ENCODE measurements at places on chromosomes 6 and 20.

- DNase-seq: no peak
These were observed 49.0 kb downstream of the RIPOR3 start for GRCh38 chr20:50642288-50642803.

DNA sequence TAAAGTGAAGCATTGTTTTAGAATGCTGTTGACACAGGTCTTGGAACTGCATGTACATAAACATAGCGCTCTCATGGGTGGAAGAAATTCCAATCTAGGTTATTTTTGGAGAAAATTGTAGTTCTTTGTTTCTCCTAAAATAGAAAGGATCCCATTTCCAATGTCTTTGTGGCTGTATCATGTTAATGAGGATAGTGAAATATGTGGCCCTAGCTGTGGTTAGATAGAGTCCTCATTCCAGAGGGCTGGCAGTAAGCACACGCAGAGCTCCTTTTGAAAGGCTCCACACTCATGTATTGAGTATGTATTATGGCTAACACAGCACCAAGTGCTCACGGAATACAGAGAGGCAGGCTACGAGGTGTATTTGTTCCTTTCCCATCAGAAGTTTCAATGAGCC, 60.9 kb downstream of the SNRNP48 start:
- DNase-seq: no peak

DNA sequence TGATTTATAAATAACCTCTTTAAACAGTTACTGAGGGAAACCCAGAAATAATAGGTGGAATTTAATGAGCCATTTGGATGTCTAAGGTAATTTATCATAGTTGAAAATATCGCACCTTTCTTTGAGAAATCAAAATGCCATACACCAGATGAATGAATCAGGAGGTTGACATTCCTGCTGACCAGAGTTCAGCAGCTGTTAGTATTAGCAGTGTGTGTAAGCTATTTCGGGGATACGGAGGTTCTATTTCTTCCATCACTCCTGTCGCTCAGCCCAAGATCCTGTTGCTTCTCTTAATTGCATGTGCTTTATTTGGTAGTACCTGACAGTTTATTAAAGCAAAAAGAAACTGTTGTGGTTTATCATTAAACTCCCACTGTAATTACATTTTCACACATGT, 67.1 kb downstream of the HDGFL1 start:
- no peak for DNase-seq

- no peak for DNase-seq
These were observed 79.4 kb downstream of the IRF4 start for GRCh38 chr6:470901-471448.

DNA sequence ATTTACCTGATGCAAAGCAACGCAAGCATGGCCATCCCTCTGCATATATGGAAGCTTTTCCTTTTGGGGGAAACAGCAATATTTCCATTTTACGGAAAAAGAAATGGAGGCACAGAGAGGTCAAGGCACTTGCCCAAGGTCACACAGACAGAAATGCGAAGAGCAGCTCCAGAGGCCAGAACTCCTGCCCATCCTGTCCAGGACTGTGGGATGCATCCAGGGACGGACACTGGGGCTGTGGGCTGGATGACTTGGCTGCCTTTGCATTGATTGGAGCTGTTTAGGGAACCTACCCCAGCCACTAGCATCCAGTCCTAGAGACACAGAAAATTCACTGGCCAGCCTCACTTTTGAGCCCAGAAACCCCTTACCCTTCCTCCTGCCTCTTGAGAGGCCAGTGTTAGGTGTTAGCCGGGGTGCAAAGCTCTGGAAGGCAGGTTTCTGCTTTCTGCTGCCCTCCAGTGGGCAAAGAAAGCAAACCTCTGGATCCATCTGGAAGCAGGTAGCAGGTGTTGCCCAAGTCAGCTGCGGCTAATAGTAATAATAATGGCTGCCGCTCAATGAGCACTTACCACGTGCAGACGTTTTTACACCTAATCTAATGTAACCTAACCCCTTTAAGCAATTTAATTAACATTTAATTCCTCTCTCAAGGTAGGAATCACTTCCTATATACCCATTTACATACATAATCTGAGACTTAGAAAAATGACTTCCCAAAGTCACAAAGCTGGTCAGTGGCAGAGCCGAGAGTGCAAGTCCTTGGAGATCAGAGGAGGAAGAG, 31.7 kb upstream of the CCN5 start:
- no peak for DNase-seq

GRCh38 chr6:154673919-154674318, 59.3 kb upstream of the SCAF8 start:
- no peak for DNase-seq

DNA sequence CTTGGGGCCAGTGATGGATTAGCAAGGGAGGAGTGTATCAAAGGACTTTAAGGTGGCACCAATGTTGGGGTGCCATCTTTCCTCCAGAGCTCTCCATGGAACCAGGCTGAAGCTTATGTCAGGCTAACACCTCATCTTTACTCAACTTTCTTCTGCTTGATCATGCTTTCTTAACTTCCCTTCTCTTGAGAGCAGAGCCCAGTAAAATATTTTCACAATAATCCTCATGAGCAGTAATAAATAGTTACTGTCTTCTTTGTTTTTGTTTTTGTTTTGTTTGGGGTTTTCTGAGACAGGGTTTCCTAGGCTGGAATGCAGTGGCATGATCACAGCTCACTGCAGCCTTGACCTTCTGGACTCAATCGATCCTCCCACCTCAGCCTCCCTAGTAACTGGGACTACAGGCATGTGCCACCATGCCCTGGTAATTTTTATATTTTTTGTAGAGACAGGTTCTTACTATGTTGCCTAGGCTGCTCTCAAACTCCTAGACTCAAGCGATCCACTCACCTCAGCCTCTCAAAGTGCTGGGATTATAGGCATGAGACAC, 127.9 kb upstream of the TOP1 start:
- DNase-seq: no peak

GRCh38 chr6:144660561-144661115, 375.5 kb downstream of the UTRN start:
- peak; percentile 49 for DNase-seq

DNA sequence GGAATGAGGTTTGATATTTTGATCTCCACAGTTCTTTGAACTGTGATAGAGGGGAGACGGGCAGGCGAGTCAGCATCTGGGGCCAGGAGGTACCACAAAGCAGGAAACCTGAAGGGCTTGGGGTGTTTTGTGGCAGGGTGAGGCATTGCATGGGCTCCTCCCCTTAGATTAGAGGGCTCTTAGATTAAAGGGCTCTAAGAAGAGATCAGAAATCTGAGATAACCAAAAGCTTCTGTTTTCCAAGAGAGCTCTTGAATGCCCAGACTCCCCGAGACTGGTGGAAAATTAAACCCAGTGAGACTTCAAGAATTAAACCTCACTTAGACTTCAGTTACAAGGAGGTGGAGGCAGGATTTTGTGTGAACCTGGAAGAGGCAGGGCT, 2.4 kb upstream of the GPX5 start:
- no peak for DNase-seq

GRCh38 chr6:121309768-121310469, 24.4 kb downstream of the TBC1D32 start:
- no peak for DNase-seq

GRCh38 chr6:146902846-146903245, 301.4 kb upstream of the STXBP5 start:
- no peak for DNase-seq
